Activated CD4-positive, alpha-beta memory T cell treated with anti-CD3 and anti-CD28 coated beads for 36 hours (primary cell): ENCODE measurements at places on chromosomes 3 and 15. TPM values are rescaled to one million over a fixed set of nuclear protein-coding genes. Genes with fewer than 3 reads are reported as not detected.

- no peak for DNase-seq
- H3K36me3 ChIP-seq = no peaks in the 10 kb centered on the region
- peaks cover 18% of the 10 kb centered on the region for H3K27me3 ChIP-seq
- peaks cover 3% of the 10 kb centered on the region for H3K4me1 ChIP-seq
Observed at GRCh38 chr3:35641920-35642527, 2.7 kb downstream of the ARPP21 start.

DNA sequence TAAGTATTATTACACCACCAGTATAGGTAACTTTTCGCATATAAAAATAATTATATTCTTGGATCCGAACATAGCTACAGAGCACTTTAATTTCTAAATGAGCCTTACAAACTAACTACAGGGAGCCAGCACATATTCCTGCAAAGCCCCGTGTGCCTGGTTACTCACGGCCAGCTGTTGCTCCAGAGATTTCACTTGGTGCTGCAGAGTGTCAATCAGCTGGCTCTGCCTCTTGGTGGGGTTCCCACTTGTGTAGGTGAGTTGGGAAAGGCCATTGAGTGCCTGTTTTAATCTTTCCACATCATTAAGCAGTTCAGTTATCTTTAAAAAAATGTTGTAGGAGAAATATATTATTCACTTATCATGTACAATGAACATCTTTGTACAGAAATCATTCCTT, 98.9 kb downstream of the UACA start:
- H3K36me3 ChIP-seq = no peaks in the 10 kb centered on the region
- H3K27me3 ChIP-seq = no peaks in the 10 kb centered on the region
- no peak overlapping the region for H3K27ac ChIP-seq
- DNase-seq = no peak

- H3K27me3 ChIP-seq = peaks cover 14% of the 10 kb centered on the region
- no peak overlapping the region for H3K4me3 ChIP-seq
- no peaks in the 10 kb centered on the region for H3K4me1 ChIP-seq
- H3K27ac ChIP-seq = no peak overlapping the region
- no peaks in the 10 kb centered on the region for H3K36me3 ChIP-seq
- DNase-seq = no peak
Observed at GRCh38 chr3:169158379-169158778, 505.1 kb downstream of the MECOM start.

GRCh38 chr3:100954990-100955389, 38.2 kb downstream of the ABI3BP start:
- H3K36me3 ChIP-seq = no peaks in the 10 kb centered on the region
- H3K4me3 ChIP-seq = no peak overlapping the region
- no peaks in the 10 kb centered on the region for H3K4me1 ChIP-seq
- no peak overlapping the region for H3K27ac ChIP-seq
- no peak for DNase-seq
- H3K27me3 ChIP-seq = no peaks in the 10 kb centered on the region

DNA sequence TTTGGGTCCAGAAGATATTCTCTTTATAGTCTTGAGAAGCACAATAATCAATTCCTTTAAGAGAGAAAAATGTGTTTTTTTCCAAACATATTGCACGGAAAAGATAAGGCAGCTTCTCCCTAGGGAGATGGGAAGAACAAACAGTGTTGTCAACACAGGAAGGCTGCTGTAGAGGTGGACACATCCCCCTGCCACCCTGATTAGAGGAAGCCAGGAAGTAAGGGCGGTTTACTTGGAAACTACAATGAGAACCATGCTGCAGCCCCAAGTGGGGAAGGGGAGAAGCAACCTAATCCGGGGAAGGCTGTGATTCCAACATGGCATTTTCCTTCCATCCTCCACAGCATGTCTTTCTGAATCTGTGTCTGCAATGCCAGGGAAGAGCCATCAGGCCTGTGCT, 256.9 kb upstream of the TGFBR2 start:
- H3K4me1 ChIP-seq = peaks cover 80% of the 10 kb centered on the region
- DNase-seq = no peak
- H3K27me3 ChIP-seq = peaks cover 16% of the 10 kb centered on the region
- H3K27ac ChIP-seq = no peak overlapping the region
- no peak overlapping the region for H3K4me3 ChIP-seq

- no peak for DNase-seq
- H3K4me1 ChIP-seq = no peaks in the 10 kb centered on the region
- peaks cover 3% of the 10 kb centered on the region for H3K27me3 ChIP-seq
- no peaks in the 10 kb centered on the region for H3K36me3 ChIP-seq
Observed at GRCh38 chr15:56327721-56328502, 37.3 kb upstream of the TEX9 start.

Gene PARP16
- 12.3 TPM for total RNA-seq

Gene GCNT3
- not detected for total RNA-seq

Gene FYTTD1
- 39.9 TPM for total RNA-seq

Gene CNTN4
- not detected for total RNA-seq
